ENCODE measurements at places on chromosomes 5 and 9.

- no peak for DNase-seq
These were observed 14.4 kb downstream of the SEC24A start for GRCh38 chr5:134662971-134663370.

GRCh38 chr9:32877639-32878217, 94.4 kb downstream of the TMEM215 start:
- no peak for DNase-seq

GRCh38 chr5:122350496-122350895, 38.5 kb downstream of the SNCAIP start:
- no peak for DNase-seq

GRCh38 chr5:27341342-27341741, 303.0 kb upstream of the CDH9 start:
- no peak for DNase-seq
